Mononuclear cell (primary cell): ENCODE measurements at places on chromosomes 6 and 20. TPM values are rescaled to one million over a fixed set of nuclear protein-coding genes. Genes with fewer than 3 reads are reported as not detected.

TMEM74B gene
- total RNA-seq = not detected

GRIK2 gene
- total RNA-seq = not detected

HAO1 gene
- total RNA-seq = not detected

MYLK2 gene
- not detected for total RNA-seq

CALHM4 gene
- 0.21 TPM for total RNA-seq

SLC44A4 gene
- total RNA-seq = 0.10 TPM

UBE2C gene
- 1.6 TPM for total RNA-seq

TINAG gene
- not detected for total RNA-seq

RPS21 gene
- total RNA-seq = 1,065 TPM

C6orf15 gene
- not detected for total RNA-seq

LY6G6F gene
- 7.7 TPM for total RNA-seq

BIRC7 gene
- total RNA-seq = 0.21 TPM

WFDC12 gene
- not detected for total RNA-seq

RNF144B gene
- total RNA-seq = 26.1 TPM

PLEKHG1 gene
- 12.5 TPM for total RNA-seq

SCAF8 gene
- 83.4 TPM for total RNA-seq

AURKA gene
- 3.0 TPM for total RNA-seq

CST2 gene
- total RNA-seq = not detected

BAG2 gene
- 4.6 TPM for total RNA-seq

LAMA2 gene
- total RNA-seq = 0.63 TPM

CST5 gene
- total RNA-seq = not detected

PSMA7 gene
- total RNA-seq = 118 TPM

EDN1 gene
- total RNA-seq = 4.9 TPM

EYA4 gene
- total RNA-seq = not detected

THBS2 gene
- total RNA-seq = under 0.01 TPM

ANGPT4 gene
- not detected for total RNA-seq

RIN2 gene
- total RNA-seq = 10.6 TPM

OR2J3 gene
- total RNA-seq = not detected

B3GAT2 gene
- total RNA-seq = not detected

CST1 gene
- not detected for total RNA-seq
